EL (cell line): ENCODE measurements at places on chromosomes 1 and 21.

DNA sequence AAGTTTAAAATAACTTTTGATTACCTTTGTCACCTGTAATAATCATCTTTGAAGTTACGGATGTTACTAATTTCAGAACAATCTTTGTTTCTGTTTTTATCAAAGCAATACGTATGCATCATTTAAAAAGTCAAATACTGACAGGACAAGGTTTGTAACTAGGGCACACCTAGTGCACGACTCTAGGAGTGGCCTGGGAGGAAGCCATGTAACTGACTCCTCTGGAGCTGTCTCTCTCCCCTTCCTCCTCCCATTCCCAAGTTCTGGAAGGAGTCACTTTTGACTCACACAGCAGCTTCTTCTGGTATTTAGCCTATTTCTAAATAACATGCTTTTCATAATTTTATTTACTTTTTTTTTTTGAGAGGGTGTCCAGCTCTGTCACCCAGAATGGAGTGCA is 11.8 kb upstream of the RAP1GAP start:
- peak; percentile 45 for DNase-seq

DNA sequence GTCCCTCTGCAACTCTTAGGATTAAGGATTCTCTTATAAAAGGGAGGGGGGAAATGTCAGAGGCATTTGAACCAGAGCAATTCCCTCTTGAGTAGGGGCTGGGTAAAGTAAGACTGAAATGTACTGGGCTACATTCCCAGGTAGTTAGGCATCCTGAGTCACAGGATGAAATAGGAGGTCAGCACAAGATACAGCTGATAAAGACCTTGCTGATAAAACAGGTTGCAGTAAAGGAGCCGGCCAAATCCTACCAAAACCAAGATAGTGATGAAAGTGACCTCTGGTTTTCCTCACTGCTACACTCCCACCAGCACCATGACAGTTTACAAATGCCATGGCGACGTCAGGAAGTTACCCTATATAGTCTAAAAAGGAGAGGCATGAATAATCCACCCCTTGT is 14.3 kb upstream of the COX20 start:
- DNase-seq: no peak

GRCh38 chr21:14888202-14888601 is 176.6 kb downstream of the NRIP1 start:
- no peak for DNase-seq

DNA sequence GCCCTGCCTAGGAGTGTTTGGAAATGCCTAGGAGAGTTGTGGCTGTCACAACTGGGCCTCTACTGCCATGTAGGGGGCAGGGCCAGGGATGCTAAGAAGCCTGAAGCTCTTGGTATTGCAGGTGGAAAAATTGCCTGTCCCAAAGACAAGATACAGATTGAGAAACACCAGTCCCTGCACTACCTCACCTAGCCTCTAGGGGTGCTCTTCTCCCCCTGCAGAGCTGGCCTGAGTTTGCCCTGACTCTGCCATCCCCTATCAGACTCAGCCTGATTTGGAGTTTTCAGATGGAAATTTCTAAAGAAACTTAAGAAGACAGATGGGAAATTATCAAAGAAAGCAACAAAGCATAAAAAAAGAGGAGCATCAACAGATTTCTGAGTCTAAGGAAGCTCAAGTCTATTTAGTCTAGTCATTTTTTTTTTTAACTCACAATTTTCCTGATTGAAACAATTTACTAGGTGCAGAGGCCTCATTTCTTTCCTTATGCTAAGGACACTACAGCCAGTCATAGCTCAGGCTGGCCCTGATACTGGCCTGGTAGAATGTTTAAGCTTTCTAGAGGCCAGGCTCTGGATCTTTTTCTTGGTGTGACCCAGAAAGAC is 61.4 kb upstream of the LRRN2 start:
- DNase-seq: peak; percentile 46

- no peak for DNase-seq
Measured at GRCh38 chr21:38188037-38188436, 68.8 kb upstream of the KCNJ15 start.

DNA sequence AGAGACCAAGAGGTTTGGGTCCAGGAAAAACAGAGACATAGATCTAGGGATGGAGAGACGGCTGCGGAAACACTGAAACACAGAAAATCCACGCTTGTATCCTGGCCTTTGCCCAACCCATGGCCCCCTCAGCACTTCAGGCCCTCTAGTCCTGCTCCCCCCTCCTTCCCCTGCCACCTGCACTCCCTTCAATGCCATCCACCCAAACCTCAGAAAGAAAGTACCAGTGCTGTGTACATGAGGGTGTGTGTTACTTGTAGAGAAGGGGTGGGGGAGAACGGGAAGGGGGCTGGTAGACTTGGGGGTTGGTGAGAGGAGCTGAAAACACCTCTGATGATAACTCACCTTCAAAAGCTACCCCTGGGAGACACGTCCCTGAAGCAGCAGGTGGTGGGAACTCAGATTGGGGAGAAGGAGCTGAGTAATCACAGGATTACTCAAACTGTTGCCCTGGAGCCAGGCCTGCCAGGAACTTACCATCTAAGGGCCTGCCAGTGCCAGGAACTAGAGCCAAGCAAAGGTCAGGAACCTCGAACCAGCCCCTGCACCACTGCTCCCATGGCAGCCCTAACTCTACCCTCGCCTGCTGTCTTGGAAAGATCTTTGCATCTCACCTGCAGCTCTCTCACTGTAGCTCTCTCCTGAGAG is 11.5 kb downstream of the RORC start:
- no peak for DNase-seq

GRCh38 chr1:237181743-237182317 is 139.8 kb downstream of the RYR2 start:
- DNase-seq: no peak

DNA sequence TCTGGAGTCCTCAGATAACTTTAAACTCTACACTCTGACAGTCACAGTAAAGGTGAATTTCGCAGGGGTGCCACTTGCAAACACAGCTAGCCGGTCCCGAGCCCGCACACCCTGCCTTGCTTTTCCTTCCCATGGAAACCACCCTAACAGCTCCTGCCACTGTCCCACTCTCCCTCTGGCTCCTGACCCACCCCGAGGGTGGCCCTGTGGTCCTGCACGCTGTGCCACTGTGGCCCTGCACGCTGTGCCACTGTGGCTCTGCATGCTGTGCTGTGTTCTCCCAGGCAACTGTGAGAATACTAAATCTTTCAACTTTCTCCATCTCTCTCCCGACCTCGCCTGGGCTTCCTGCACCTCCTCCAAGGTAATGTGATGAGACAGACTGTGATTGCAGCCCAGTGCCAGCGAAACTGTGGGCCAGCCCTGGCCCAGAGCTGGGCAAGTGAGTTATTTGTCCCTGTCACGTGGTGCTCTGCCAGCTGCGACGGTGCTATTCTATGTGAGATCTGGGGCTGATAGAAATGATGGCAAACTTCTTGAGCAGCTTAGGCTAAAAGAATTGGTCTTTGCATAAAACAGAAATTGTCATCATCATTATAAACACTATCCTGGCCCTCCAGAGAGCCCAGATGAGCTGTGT is 63.4 kb upstream of the TARBP1 start:
- no peak for DNase-seq

- no peak for DNase-seq
Measured at GRCh38 chr21:16983420-16983819, 529.4 kb upstream of the CXADR start.

- no peak for DNase-seq
Measured at GRCh38 chr1:6357243-6357936, 36.2 kb downstream of the ACOT7 start.

- no peak for DNase-seq
Measured at GRCh38 chr1:43129426-43129825, 42.7 kb downstream of the EBNA1BP2 start.

DNA sequence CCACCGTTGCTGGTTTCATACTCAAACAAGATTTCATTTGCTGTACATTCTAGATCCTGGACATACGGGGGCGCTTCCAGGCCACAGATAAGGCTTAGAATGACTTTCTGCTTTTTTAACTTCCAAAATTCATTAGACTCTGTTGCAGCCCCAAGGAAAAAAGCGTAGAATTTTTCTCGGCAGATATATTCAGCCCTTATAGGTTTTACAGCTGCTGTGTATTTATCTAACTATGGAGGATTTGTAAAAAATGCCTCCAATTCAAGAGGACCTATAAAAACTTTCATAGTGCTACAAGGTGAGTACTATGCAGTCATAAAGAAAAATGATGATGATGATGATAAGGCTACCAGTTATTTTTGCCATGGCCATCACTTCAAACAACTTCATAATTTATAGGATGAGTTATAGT is 51.6 kb downstream of the SLC30A10 start:
- DNase-seq: peak; percentile 6

DNA sequence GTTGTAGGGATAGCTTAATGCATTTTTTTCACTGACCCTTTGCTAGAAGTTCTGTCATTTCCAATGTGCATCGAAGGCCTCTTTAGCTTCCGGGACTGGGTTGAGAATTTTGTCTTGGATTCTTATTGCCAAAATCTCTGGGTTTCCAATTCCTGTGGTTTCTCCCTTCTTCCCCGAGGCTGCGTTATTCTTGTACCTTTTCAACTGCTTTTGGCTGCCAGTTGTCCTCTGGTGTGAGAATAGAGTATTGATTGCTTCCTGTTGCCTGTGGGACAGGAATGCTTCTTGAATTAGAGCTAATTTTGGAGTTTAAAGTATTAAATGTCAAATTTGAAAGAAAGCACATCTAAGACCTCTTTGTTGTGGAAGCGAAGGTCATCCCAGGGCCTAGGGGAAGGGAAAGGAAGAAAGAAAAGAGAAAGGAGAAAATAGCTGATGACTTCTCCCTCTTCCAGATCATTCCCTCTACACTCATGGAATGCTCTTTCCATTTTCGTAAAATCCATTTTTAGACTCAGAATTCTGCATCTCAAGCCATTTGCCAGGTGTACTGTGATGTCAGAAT is 21.1 kb downstream of the HUNK start:
- no peak for DNase-seq

GRCh38 chr21:45780647-45781046 is 137.1 kb downstream of the PCBP3 start:
- DNase-seq: no peak

DNA sequence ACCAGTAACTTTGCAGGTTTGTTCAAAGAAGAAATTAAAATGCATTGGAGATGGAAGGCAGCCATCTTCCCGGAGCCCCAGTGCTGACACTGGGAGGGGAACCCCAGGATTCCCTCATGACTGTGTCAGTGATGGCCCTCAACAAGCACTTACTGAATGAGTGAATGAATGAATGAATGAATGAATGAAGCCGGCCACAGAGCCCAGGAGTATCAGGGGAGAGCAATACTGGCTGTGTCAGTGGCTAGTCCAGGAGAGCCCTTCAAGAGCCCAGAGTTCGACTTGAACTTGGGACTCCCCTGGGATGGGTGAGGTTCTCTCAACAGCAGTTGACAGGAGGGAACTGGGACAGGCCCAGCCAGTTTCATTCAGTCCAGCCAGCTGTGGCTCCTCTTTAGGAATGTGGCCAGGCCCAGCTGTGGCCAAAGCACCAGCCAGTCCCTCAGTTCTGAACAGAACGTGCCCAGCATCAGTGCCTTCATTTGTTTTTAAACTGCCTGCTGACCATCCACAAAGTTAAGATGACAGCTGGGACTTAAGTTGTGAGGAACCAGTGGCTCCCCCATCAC is 9.2 kb upstream of the ERG start:
- DNase-seq: no peak

DNA sequence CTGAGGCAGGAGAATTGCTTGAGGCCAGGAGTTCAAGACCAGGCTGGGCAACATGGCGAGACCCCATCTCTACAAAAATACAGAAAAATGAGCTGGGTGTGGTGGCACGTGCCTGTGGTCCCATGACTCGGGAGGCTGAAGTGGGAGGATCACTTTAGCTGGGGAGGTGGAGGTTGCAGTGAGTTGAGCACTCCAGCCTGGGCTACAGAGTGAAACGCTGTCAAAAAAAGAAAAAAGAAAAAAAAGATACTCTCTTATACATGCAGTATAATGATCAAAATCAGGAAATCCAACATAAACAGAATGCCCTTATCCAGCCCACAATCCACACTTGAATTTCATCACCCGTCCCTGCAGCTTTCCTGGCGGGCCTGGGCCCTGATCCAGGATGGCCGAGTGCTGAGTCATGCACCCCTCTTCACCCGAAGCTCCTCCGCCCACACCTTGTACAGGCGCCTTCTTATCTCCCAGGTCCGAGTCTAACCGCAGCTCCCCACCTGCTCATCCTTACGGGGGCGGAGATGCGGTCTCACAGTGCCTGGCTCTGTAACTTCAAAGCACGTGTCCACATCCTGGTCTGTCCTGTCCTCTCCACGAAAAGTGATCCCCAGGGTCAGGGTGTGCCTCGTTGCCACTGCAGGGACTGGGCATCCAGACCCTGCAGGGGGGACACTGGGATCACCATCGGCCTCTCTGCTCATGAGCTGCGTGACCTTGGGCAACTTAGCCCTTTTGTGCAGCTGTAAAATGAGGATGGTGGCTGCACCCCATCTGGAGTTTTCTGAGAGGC is 120.2 kb upstream of the SLC45A1 start:
- peak; percentile 94 for DNase-seq

DNA sequence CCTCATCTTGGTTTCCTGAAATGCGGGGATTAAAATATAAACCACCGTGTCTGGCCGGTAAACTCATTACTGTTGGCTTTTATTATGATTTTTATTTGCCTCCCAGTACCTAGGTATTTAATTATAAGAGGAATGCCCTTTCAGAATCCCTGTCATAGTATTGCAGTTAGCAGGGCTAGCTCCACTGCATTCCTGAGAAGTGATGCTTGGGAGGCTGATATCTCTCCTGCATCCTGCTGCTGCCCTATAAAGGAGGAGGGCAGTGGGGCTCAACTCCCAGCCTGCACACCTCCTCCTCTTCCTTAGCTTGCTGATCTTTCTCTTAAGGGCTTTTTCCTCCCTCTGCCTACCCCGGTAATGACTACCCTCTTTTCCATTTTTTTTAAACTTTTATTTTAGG is 19.9 kb upstream of the DISC1 start:
- peak; percentile 37 for DNase-seq

DNA sequence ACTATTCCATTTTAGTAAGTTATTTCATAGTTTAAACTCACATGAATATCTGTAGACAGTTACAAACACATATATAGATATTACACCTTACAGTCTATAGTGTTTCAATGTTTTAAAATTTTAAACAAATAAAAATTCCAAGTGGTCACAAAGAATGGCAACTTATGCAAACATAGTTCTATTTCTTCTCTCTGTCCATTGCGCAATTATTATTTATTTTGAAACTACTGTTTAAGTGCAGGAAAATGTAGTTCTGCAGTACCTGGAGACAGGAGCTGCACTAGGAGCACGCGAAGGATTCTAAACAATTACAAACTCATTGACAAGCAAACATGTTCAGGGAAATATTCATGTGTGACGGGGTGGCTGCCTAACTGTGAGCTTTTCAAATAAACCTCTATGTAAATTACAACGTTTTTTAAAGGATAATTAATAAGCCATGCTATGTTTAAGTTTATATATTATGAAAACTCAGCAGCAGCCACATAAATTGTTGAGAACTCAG is 312.0 kb upstream of the DUSP10 start:
- no peak for DNase-seq

- no peak for DNase-seq
Measured at GRCh38 chr1:53787655-53788054, 48.7 kb upstream of the GLIS1 start.

GRCh38 chr1:147834181-147834580 is 68.4 kb upstream of the GJA8 start:
- DNase-seq: no peak
